ENCODE measurements at places on chromosomes 7 and 10.

DNA sequence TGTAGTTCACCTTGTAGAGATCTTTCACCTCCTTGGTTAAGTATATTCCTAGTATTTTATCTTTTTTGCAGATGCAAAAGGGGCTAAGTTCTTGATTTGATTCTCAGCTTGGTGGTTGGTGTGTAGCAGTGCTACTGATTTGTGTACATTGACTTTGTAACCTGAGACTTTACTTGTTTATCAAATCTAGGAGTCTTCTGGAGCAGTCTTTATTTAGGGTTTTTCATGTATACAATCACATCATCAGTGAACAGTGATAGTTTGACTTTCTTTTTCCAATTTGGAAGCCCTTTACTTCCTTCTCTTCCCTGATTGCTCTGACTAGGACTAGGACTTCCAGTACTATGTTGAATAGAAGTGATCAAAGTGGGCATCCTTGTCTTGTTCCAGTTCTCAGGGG lies 33.8 kb downstream of the GPR22 start:
- no peak for DNase-seq

DNA sequence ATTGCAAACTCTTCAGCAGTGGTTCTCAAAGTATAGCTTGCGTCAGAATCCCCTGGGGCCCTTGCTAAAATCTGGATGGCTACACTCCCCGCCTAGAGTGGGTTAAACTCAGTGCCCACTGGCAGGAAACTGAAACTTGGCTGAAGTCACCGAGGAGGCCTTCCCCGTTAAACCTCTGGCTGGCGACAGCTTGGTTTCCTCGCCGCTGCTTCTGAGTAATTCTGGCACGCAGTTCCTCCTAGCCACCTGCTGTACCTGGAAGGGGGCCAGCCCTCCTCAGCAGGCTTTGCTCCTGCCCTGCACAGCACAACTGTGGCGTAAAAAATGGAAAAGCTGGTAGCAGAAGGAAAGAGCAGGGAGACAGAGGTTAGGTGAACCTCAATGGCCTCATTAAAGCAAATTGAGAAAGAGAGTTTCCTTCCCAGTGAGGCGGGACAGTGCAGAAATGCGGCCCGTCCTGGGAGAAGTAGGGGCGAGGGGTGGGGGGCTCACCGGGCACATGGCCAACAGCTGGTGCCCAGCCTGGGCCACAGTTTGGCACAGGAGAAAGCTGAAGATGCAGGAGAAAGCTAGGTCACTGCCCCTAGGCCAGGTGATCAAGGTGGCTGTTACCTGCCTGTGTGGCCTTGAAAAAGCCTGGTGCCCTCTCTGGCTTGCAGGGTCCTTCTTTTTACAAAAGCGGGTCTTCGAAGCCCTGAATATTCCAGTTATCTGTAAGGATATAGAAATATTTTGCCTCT lies 46.6 kb downstream of the ALOX5 start:
- peak; percentile 48 for DNase-seq

- DNase-seq: no peak
Measured at GRCh38 chr10:6002809-6003510, 25.6 kb upstream of the IL15RA start.

DNA sequence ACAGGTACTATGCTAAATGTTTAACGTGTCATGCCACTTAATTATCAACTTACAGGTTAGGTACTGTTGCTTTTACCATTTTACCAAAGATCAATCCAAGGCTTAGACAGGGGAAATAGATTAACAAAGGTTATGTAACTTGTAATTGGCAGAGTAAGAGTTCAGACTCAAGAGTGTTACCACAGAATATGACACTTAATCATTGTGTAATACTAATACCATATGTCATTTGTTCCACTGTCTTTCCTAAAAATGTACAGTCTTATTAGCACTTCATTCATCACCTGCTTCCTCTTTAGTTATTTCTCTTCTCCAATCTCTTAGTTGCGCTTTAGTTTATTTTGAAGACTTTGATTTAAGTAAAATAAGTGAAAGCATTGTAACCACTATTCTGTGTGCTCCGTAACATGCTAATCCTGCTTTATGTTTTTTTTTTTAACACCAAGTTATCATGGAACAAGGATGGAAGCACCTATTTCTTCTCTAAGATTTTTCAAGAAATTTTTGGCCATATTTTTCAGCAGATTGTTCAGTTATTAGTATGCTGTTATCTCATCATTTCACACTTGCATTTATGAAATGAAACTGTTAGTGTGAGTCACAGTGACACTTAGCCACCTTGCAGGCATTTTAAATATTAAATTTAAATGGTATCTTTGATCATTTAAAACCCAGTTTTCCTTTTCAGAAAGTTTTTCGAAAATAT lies 197.3 kb downstream of the PHF14 start:
- DNase-seq: no peak

DNA sequence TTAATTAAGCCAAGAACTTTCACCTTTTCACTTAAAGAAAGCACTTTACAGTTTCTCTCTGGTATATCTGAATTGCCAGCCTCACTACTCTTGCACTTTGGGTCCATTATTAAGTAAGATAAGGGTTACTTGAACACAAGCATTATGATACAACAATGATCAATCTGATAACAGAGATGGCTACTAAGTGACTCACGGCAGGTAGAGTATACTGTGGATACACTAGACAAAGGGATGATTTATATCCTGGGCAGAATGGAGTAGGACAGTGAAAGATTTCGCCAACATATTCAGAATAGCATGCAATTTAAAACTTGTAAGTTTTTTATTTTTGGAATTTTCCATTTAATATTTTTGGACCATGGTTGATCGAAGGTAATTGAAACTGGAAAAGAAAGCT lies 34.3 kb upstream of the ITGB8 start:
- DNase-seq: no peak

DNA sequence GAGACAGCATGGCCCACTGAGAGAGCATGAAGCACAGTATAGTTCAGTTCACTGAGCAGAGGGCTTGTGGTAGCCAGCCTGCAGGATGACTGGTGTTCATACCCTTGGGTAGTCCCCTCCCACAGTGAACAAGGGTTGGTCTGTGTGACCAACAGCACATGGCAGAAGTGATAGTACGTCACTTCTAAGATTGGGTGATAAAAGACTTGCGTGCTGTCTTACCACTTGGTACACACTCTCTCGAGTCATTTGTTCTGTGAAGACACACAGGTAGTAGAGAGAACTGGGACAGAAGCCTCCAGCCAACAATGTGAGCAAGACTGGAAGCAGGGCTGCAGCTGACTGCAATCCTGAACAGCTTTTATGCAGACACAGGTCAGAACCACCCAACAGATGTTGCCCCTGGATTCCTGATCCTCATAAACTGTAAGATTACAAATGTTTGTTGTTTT lies 14.6 kb downstream of the EPC1 start:
- DNase-seq: peak; percentile 39
